Esophagus muscularis mucosa (tissue), 4 donors: ENCODE measurements at places on chromosomes 1 and 21. TPM values are rescaled to one million over a fixed set of nuclear protein-coding genes. Genes with fewer than 3 reads are reported as not detected.

DNA sequence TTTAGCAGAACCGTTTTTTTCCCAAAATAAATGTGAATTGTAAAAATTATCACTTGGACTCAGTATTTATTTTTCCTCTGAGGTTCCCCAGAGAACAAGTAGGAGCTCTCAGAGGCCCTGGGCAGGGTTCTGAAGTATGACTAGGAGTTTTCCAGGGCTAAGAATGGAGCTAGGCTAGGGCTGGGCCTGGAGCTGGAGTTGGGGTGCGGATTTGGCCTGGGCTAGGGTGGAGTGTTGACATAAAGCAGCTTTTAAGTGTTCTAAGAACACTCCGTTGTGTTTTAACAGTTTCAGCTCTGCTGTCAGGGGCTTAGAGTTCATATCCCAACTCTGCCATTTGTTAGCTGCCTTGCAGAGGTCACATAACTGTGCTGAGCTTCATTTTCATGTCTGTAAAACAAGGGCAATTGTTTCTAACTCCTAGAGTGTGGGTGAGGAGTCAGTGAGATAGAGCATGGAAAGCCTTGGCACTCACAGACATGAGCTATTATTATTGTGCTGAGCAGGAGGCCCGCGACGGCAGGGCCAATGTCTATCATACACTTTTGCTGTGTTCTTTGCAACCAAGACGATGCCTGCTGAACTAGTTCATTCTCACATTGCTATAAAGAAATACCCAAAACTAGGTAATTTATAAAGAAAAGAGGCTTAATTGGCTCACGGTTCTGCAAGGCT lies 51.1 kb downstream of the LACTBL1 start:
- DNase-seq = no peak

DNA sequence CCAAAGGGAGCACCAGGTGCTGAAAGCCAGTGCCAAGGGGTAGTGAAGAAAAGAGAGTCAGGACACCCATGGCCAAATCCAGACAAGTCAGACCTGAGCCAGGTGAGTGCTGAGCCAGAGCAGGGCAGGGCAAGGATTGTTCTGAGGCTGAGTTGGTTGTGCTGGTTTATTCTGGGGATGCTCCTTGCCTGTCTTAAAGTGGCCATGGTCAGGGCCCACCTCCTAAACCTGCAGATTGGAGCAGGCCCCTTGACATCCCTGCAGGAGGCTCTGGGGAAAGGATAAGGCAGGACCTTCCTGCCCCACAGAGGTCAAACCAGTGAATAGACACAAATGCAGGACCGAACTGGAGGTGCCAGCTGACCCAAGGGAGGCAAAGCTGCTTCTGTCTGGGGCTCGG lies 138.4 kb downstream of the HIVEP3 start:
- no peak for DNase-seq

DNA sequence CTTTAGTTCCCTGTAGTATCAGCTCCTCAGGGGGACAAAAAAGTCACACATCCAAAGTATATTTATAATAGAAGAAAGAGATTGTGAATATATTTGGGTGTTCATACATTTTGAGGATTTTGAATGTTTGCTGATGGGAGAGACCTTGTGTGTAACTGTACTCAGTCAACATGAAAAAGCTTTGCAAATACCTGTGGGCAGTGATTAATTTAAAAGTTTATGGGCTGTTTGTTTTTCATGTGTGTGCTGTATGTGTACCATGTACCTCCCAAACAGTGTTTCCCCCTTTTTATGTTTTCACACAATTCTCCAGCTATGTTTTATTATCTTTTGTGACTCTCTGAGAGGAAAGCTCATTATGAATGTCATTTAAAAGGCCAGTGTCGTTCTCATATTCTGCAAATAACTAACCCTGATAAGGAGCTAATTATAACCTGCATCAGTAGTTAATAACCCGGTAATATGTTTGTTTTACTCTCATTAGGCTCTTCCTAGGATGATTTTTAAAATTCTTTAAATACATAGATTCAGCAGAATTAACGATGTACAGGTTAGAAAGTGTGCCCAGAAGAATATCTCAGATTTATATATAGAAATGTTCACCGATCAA lies 271.5 kb downstream of the NFIA start:
- DNase-seq = no peak

DNA sequence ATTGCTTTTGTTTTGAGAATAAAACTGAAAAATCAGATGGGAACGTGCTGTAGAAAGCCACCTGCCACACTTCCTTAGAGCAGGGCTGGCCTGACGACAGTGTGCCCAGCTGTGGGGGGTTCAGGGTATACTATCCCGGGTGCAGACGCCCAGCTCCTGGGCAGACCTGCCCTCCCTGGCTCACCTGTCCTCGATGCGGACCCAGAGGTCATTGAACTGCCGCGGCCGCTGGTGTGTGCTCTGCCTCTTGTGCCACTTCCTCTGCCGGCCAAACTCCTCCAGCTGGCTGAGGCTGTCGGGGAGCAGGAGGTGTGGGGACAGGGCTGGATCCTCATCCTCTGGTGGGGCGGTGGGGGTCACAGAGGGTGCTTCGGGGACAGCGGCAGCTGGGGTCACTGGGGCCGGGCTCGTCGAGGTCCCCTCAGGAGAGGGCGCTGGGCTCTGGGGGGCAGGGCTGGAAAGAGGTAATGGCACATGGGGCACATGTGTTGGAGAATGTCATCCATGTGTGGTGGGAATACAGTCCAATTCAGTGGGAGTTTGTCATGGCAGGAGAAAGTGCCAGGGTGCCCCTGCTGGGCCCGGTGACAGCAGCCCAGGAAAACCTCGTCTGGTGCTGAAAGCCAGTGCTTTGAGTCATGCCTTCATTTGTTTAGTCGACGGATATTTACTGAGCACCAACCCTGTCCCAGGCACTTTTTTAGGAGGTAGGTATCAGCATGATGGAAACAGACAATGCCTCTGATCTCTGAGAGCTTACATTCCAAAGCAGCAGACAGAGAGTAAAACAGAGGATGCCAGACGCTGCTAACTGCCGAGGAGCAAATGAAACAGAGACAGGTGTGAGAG lies 222.0 kb downstream of the TRABD2B start:
- no peak for DNase-seq

GRCh38 chr1:67061266-67061665 lies 7.3 kb upstream of the SLC35D1 start:
- no peak for DNase-seq

- no peak for DNase-seq
These were observed 12.9 kb downstream of the TSPAN2 start for GRCh38 chr1:115076384-115076915.

GRCh38 chr1:35773711-35774110 lies 3.9 kb upstream of the CLSPN start:
- DNase-seq = no peak

DNA sequence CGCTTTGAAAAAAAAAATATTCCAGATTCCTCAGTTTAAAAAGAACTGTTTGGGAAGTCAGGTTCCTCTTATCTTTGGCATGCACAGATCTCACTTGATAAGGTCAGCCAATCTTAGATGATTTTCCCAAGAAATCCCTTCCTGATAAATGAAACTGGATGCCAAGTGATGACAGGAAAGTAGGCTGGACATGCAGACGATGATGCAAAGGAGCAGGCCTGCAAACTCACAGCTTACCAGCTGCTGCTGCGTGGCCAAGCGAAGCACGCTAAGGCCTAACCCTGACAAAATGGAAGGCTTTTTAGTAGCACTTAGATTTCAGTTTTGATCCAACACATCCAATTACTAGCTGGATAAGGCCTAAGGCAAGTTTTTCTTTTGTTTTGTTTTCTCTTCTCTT lies 10.1 kb downstream of the TADA1 start:
- peak; percentile 55 for DNase-seq

GRCh38 chr1:176187001-176187400 lies 20.1 kb downstream of the COP1 start:
- DNase-seq = no peak

Gene PTPN7
- total RNA-seq = 2.5 TPM

Gene CFAP141
- not detected for total RNA-seq

Gene MRPS6
- total RNA-seq = 40.1 TPM

Gene SH2D5
- 2.8 TPM for total RNA-seq
